ENCODE measurements at places on chromosomes 13 and 19. TPM values are rescaled to one million over a fixed set of nuclear protein-coding genes. Genes with fewer than 3 reads are reported as not detected.

DNA sequence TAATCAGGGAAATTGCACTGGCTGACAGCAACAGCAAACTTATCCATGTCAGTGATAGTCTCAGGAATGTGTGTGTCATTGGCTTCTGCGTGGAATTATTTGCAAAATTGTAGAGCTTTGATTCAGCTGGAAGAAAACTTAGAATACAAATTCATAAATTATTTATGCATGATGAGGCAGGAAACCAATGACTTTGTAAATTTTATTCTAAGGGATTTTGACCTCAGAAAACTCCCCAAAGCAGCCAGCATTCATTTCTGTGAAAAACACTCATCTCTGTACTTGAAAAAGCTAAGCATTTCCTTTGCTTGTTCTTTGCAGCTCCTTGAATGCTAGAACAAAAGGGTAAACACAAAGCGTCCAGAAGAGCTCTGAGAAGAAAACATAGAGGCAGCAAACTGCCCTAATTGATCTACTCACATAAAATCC, 162.4 kb downstream of the DCT start:
- no peak for DNase-seq

DNA sequence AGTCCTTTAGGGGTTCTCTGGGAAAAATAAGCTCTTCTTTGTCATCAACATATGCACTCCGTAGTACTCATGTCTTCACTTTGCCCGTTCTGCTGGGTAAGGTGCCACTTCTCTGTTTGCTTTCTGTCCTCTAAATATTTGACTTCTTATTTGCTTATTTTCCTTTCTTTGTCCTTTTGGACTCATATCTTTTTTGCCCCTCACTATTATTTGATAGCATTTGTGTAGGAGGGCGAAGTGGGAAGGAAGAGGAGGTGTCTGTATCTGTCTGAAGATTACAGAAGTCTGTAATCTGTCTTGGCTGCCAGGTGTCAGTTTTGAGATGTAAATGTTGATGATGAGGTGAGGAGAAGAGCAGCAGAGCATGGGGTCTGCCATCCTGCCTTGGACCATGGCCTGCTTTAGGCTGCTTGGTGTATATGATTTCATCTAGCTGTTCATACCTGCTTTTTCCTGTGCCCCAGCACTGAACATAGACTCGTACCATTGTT, 30.8 kb downstream of the USPL1 start:
- no peak for DNase-seq

DNA sequence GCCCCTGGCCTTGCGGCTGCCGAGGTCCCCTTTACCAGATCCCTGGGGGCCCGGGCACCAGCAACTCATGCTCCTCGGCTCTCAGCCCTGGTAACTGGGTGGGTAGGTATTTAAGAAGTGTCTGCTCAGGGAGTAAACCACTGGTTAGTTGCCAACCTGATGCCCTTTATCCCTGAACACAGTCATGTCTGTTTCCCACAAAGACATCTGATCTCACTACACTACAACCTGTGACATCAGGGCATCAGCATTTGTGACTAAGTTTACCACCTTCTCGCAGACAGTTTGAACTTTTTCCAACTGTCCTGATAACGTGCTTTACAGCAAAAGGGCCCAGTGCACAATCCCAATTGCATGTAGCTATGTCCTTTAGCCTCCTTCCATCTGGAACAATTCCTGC, 22.0 kb downstream of the GGACT start:
- no peak for DNase-seq

GRCh38 chr13:111966933-111967332, 100.0 kb upstream of the SOX1 start:
- DNase-seq, result no peak

GRCh38 chr19:861756-862580, 2.5 kb downstream of the CFD start:
- no peak for DNase-seq

DNA sequence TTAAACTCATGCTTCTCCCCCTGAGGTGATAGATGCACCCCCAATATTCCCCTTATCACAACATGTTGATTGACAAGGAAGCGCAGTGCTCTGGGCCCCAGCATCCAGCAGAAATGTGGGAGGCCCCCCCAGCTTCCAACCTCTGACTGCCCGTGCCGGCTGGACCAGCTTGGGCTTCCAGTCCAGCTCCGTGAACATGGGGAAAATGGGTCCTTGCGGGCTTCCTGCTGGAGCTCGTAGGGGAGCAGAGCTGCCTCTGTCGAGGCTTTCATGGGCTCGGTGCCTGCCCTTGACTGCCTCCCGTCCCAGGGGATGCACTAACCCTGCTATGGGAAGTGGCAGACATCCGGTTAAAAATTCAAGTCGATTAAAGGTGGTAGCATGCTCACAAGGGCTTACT, 188.9 kb downstream of the COL4A1 start:
- DNase-seq, result no peak

- peak; percentile 30 for DNase-seq
Measured at GRCh38 chr19:11560404-11561051, 1.5 kb upstream of the ELOF1 start.

GRCh38 chr19:55253842-55254624, 4.8 kb downstream of the PPP6R1 start:
- no peak for DNase-seq

GRCh38 chr19:42228641-42229040, 8.5 kb downstream of the ZNF526 start:
- DNase-seq, result no peak

- peak; percentile 21 for DNase-seq
Measured at GRCh38 chr13:53189162-53189561, 160.5 kb downstream of the OLFM4 start.

DNA sequence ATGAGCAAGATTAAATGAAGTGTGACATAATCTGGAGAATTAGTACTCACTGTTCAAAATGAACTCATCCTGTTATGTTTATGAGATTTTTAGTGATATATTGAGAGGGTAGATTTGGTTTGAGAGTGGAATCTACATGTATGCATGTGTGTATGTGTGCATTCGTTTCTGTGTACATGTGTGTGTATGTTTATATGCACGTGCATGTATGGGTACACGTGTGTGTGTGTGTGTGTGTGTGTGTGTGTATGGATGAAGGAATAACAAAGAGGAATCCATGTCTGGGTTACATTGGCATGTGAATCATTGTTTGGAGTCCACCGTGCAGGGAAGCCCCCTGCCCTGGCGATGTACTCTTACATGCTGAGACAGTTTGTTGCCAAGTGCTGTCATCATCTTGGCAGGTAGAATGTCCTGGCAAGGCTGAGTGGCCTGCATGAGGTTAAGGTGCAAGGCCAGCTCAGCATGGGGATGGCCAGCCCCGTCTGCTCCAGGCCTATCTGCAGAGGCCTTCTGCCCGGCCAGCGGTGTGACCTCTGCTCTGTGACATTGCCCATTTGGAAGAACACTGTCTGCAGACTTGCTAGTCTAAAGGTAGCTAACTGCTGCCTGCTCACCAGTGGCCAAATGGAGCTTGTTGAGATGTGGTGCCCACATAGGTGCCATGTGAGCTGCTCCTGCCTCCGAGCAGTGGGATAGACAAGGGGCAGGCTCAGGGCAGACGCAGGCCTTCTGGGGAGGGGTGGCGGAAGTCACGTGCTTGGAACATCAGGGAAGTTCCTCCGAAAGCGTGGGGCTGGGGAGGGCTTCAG, 222.3 kb downstream of the TEX29 start:
- DNase-seq, result no peak

GRCh38 chr13:48094404-48094780, 512 bp downstream of the MED4 start:
- DNase-seq, result no peak

The FSD1 gene
- 0.59 TPM for total RNA-seq

The ACP7 gene
- total RNA-seq, result 5.2 TPM

Measured in skin of body (tissue), 3 donors.